ENCODE measurements at places on chromosomes 7 and 10.

GRCh38 chr7:107712025-107712424, 31.9 kb upstream of the CBLL1 start:
- DNase-seq = no peak

DNA sequence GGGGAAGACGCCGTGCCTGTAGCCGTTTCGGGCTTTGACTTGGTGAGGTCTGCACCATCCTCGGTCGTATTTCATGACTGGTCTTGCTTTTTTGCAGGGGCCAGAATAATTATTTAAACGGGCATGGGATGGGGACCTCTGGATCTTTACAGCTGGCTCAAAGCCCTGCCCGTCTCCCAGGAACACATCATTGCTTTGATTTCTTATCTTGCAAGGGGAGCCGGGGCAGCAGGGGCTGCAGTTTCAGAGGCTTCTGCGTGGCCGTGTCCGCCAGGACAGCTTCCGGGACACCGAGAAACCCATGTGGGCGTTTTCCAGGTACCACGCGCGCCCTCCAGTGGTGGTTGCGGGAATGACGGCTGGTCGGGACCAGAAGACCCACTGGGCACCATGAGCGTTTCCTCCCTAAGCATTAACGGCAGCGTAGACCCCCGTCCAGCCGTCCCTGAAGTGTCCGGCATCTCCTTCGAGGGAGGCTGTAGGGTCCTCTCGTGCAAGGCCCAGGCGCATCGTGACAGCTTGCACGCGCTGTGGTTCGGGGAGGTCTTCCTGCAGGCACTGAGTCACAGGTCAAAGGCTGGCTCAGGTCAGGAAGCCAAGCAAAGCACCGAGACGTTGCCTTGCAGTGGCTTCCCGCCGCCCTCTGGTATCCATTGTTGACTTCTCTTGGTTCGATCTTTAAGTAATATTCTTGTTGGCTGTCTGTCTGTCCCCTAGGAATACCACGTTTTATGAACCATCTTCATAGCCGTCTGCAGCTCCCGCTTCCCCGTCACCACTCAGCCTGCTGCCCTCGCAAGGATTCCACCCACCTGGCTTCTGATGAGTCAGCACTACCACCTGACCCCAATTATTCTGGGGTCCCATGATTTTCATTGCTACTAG, 16.2 kb upstream of the ZFAND2A start:
- peak; percentile 88 for DNase-seq

GRCh38 chr7:152366662-152367061, 69.1 kb downstream of the KMT2C start:
- DNase-seq = no peak

DNA sequence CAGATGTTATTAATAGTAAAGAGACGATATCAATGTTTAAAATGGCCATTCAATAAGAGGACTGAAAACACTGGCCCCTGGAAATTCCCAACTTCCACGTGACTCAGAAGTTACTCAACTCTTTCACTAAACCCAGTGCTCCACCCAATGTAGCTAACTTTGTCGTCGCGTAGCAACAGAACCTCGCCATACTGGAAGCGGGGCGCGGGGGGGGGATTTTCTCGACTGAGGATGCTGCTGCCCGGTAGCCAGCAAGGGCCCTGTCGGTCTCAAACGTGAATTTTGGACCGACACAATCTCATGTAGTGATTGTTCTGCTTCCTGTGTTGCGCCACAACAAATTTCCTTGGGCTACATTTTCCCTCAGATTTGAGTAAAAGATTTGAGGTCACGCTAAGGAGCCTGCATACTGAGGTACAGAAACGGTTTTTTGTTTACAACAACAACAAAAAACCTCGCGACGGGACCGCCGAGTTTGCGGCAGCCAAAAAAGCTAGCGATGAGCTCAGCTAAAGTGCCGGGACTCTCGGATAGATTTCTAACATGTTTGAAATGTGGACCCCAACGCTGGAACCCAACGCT, 977 bp upstream of the SFR1 start:
- DNase-seq = peak; percentile 83

GRCh38 chr7:54550471-54550870, 8.3 kb downstream of the VSTM2A start:
- no peak for DNase-seq

- DNase-seq = peak; percentile 74
These were observed 24.5 kb upstream of the KLF14 start for GRCh38 chr7:130758429-130759056.

DNA sequence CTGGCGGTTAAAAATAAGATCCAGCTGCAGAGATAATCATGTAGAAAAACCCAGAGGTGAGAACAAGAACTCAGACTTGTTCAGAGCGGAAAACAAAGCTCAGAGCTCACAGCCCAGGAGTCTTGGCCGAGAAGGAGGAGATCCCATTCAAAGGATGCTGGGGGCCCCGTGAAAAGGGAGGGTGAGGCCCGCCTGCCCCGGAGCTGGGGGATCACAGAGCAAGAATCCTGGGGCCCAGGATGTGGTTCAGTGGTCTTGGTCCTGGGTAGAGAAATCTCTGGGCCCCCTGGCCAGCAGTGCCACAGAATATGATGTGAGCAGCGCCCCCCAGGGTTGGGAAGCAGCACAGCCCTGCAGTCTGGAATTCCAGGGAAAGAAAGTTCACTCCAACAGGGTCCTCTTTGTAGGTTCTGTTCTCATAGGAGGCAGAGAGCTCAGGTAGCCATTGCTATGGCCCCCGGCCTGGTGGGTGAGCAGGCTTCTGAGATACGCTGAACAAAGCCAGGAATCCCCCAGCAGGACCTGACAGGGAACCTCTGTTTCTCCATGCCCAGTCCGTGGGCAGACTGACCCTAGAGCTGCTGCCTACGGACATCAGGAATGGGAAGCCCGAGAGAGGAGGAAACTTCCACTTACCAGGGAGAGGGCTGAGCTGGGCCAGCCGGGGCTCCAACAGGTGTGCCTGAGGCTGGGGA, 77.7 kb upstream of the GNA12 start:
- no peak for DNase-seq

- DNase-seq = no peak
These were observed 10.2 kb upstream of the EPHA1 start for GRCh38 chr7:143418681-143419458.

DNA sequence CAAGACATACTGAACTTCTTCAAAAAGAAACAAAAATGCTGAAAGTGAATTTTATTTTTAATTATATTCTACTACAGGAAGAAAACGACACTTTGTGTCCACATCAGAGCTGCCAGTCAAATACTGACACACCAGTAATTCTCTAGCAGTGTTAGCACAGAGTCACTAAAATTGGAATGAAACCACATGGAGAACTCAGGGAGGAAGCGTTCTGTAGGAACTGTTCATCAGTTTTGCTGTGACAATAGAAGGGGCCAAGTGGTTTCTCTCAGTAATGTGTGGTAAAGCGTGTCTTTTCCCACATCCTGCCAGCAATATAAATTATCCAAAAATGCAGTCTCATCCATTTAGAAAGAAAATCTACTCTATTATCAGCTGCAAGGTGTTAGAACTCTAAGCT, 683.3 kb downstream of the GRM8 start:
- DNase-seq = no peak

DNA sequence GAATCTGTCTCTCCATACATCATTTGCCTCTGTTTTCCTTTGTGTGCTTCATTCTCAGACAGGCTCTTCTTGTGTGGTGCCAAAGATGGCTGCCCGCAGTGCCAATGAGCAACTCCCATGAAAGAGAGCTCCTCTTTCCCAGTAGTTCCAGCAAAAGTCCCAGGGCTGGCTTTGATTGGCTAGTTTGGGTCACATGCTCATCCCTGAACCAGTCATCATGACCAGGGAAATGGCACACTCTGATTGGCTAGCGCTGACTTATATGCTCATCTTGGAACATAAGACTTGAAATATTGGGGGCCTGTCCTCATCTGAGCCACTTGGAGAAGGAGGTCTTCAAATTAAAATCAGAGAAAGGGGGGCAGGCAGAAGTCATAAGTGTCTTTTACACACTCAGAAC, 112.7 kb downstream of the CDH23 start:
- no peak for DNase-seq

DNA sequence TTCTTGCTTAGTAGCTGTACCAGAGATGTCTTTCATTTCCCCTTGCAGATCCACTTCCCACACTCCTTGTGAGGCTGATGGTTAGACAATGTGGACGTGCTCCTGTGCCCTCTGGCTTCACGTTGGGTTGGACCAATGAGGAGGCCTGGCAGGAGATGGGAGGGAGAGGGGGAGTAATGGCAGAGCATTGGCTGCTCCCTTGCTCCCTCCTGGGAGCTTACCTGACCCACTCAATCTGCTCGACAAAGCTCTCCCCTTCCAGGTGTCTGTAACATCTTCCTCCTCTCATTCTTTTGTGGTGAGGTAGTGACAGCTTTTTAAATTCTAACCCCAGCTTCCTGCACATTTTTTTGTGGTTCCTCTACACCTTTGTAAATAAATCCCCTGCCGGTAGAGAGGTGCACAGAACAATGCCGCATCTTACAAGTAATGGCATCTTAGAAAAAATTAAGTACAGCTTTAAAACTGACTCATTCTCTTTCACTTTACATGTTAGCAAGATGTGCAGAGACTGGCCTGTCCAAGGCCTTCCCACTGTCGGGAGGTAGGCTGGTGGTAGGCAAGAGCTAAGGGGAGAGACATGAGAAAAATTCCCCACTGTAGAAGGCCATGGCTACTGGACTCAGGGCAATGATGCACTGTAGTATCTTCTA, 134.3 kb downstream of the HTR7 start:
- no peak for DNase-seq

DNA sequence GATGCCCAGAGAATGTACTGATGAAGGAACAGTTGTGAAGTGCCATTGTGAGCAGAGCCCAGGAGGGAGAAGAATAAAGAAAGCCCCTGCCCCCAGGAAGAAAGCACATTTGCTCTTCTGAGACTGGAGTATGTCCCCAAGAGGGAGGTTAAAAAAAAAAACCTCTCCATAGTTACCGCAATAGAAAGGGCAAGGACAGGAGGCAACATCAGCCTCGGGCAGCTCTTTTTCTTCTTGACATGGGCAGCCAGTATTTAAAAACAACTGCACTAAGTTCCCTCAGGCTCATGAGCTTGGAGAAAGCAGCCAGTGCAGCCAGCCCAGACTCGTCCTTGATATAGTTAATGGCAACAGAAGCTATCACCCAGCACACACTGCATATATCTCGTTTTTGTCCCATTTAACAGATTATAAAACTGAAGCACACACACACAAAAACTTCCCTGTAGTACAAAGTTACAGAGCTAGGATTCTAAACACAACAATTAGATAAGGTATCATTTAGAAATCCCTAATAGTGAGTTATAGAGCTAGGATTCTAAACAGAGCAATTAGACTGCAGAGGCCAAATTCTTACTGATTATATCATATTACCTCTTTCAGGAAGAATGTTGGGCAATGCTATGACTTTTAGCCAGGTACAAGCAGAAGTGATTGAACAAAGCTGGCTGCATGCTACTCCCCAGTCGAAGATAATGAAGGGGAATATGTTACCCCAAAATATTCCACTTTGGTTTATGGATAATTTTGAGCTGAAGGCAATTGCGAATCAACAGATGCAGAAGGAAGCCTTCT, 823.5 kb downstream of the GRID1 start:
- no peak for DNase-seq

- no peak for DNase-seq
These were observed 47.2 kb upstream of the TNRC18 start for GRCh38 chr7:5470816-5471215.

DNA sequence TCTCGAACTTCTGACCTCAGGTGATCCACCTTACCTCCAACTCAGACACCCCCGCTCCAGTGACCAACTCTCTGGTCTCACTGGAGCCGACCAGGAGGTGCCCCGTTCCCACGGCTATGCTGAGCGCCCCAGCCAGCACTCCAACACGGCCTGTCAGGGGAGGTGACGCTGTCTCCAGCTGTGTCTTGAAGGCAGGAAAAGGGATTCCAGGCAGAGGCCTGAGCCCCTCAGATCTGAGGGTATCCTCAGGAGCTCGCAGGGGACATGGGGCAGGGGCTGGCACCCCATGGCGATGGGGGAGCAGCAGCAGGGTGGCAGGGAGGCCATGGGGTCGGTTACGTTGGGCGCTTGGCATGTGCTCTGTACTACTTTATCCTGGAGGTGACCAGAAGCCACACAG, 94.3 kb upstream of the RHEB start:
- no peak for DNase-seq

DNA sequence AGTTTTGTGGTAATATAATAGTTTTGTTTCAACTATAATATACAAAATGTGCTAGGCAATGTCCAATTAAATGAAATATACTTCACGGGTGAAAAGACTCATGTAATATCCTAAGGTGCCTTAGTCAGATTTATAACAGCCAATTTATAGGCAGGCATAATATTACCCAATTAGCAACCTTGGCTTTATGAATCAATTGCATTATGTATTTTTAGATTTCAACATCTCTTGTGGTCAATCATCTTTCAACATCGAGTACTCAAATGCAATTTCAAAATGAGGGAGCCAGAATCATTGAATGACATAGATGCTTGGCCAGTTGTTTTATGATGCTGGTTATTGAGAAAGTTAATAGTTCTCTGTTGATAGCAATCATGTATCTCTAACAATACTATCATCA, 110.3 kb upstream of the SP8 start:
- DNase-seq = no peak

DNA sequence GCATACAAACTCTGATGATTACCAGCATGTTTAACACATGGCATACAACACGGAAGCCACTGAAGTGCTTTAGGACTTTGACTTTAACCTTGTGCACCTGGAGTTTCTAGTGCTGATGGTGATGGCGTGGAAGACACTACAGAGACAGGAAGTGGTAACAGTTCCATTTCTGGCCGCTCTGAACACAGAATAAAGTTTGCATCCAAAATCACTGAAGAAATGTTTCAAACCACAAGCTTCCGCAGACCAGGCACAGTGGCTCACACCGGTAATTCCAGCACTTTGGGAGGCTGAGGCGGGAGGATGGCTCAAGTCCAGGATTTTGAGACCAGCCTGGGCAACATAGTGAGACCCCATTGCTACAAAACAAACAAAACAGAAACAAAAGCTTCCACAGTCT, 40.3 kb upstream of the TNPO3 start:
- DNase-seq = no peak

DNA sequence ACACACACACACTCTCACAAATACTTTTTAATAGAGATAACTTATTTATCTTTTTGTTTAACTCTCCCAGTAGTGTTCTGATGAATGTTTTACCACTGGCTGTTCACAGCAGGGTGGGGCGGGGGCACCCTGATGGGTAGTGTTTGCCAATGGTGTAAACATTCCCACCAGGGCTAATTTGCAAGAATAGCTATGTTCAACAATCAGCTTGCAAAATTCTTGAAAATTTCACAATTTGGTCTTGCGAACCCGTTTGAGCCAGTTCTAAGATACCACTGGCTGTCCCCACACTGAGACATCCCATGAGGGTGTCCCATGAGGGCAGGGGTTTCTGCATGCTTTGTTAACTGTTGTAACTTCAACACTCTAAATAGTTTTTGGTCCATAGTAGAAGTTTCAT, 348.5 kb downstream of the CXCL12 start:
- no peak for DNase-seq

GRCh38 chr10:43135064-43135463, 3.2 kb upstream of the CSGALNACT2 start:
- no peak for DNase-seq

DNA sequence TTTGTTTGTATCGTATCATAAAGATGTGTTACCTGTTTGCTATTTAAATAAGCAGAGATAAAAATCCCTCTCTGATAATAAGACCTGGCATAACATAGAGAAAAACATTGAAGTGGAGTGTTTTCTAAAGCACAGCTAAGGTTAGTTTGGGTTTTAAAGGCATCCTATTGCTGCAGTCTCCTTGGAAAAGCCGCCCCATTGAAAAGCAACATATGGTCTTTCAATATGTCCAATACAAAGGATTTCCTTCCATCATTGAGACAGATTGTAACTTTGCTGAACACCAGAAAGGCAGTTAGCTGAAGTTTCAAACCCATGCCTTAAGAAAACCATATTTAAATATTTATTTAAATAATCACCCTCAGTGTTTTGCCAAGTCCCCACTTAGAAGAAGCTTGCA, 898.5 kb upstream of the KCND2 start:
- DNase-seq = no peak

All from GM03348 (cell line).